Kasumi-1 (cell line): ENCODE measurements at places on chromosomes 2 and 18.

- no peak for DNase-seq
Observed at GRCh38 chr18:35451032-35451431, 46.7 kb downstream of the INO80C start.

DNA sequence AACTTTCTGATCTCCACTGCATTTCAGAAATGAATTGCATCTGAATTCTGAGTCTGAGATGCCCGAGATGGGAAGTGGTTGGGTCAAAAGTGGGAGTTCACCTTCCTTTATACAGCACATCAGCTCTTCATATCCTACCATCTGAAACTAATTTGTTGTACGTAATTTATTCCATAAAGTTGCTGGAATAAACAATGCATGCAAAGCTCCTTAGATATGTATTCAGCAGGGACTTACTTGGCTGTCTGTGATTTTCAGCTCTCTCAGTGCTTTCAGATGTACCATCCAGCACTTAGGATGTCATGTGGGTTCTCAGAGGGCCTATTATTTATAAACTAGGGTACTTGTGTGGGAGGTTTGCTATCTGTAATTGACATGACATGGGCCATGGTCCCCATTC is 46.9 kb upstream of the EFEMP1 start:
- DNase-seq = no peak

DNA sequence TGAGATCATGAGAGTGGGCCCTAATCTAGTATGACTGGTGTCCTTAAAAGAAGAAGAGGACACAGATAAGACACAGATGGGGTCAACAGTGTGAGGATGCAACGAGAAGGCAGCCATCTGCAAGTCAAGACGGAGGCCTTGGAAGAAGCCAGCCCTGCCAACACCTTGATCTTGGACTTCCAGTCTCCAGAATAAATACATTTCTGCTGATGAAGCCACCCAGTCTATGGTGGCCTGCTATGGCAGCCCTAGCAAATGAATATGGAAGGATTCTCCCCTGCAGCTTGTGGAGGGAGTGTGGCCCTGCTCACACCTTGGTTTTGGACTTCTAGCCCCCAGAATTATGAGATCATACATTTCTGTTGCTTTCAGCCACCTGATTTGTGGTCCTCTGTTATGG is 12.3 kb downstream of the CTIF start:
- DNase-seq = no peak

DNA sequence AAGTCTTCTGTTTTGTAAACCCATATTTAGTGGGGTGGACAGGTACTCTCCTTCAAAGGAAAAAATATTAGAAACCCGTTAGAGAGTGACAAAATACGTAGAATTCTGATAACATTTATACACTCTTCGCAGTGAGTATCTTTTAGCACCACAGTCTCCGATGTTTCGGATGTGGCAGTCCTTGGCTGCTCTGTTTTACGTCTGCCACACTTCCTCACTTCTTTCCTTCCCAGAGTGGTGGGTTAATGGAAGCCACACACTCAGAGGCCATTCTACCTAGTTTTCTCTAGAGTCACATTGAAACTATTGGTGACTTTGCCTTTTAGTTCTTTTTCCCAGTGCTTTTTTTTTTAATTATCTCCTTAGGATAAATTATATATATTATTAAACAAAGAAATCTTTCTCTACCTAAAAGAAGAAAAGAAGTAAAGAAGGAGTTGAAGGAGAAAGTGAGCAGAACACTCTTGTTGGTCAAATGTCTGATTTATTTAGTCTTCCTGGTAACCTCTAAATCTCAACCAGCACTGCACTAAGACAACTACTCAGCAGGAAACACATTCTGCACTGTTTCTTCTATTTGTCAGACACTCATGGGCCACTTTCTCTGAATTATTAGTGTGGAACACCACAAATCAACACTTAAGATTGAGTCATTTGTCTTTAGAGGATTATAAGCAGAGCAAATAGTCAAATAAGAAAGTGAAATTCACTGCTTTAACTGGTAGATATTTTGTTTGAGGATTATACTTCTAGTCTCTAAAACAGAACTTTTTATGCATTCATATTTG is 451.3 kb upstream of the TMEFF2 start:
- DNase-seq = no peak

DNA sequence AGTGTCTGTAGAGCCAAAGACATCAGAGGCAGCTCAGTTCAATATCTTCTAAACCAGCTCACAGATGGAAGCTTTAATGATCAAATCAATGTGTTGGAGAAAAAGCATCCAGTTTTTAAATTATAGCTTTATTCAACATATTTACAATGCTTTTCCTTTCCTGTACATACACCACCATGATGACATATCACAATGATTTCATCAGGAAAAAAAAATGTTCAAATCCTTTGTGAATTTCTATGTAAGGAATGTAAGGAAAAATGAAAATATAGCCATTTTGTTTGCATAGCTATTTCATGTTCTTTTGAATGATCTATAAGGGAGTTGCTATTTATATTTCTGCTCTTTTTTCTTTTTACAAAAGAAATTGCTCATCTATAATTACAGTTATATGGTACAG is 134.7 kb upstream of the CDH20 start:
- no peak for DNase-seq

- DNase-seq = no peak
Observed at GRCh38 chr2:172968061-172968469, 107.6 kb upstream of the MAP3K20 start.

- no peak for DNase-seq
Observed at GRCh38 chr2:8737571-8738175, 55.8 kb downstream of the ID2 start.

DNA sequence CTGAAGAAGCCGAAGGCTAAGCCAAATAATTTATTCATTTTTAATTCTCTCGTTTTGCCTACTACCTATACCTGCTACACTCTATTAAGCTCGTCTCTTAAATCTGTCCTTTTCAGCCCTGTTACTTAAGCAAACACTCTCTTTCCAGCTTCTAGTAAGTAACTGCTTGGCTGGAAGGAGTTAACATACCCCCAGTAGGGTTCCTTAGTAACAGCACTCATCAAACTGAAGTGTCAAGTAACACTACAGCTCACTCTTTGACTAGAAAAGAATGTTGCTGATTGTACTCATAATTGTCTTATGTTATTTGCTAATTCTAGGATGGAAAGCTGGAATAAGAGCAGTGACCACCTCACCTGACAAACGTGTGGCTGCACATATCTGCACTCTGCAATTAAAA is 120.0 kb upstream of the SCN7A start:
- DNase-seq = no peak

GRCh38 chr2:127485694-127486071 is 40.6 kb downstream of the IWS1 start:
- DNase-seq = no peak

GRCh38 chr2:174690026-174690425 is 74.2 kb downstream of the CHRNA1 start:
- no peak for DNase-seq

- no peak for DNase-seq
Observed at GRCh38 chr2:62857139-62857931, 151.8 kb downstream of the EHBP1 start.

DNA sequence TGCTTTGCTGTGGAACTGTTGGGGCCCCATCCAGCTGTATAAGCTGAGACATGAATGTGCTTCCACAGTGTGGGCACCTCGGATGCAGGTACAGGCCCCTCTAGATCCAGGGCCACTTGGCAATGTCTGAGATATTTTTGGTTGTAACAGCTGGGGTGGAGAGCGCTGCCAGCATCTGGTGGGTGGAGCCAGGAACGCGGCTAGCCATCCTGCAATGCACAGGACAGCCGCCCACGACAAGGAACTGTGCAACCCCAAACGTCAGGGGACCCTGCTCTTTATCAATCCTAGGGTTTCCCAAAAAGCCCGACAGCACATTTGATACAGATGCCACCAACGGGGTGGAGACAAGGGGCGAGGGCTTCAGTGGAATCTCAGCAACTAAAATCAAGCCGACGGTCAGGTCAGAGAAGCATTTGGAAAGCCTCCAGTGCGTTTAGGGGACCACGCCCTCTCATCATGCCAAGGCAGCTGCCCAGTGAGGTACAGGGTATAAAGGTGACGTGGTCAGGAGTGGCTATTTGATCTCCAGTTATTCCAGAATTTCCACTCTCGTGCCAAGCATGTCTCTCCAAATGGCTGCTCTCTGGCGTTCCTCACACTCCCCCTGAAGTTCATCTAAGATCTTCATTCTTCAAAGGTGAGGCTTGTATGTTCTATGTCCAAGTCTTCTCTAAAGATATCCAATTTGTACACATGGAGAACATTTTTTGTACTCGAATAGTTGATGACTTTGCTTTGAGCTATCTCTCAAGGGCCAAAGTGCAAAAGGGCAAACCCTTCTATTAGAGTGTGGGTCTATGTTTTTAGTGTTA is 55.7 kb downstream of the LRRFIP1 start:
- no peak for DNase-seq

DNA sequence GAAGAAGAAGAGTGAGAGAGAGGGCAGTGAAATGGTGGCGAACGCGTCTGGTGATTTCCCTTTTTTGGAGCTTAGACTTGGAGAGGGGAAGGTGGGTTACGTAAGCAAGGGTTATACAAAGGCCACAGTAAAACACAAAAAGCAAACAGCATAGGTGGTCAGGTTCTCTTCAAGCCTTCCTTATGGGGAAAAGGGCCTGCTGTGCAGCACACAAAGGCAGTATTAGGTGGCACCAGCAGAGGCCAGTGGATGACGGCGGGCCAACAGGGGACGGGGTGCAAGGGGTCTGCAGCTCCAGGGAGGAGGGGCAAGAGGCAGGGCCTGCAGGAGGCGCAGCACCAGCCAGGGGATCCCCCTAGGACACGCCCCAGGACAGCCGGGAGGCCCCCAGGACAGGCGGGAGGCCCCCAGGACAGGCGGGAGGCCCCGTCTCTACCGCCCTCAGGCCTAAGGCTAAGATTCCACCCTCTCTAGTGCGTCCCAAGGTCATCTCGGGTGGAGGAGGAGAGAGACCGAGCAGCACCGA is 32.6 kb upstream of the NPC1 start:
- DNase-seq = peak; percentile 29

GRCh38 chr2:64751286-64752260 is 97.9 kb upstream of the SERTAD2 start:
- DNase-seq = no peak

- no peak for DNase-seq
Observed at GRCh38 chr18:25568986-25569385, 217.0 kb upstream of the ZNF521 start.
